ENCODE measurements at places on chromosomes 4 and X.
A peak's percentile ranks its signal among the peaks of the same experiment; 100 is the strongest.

DNA sequence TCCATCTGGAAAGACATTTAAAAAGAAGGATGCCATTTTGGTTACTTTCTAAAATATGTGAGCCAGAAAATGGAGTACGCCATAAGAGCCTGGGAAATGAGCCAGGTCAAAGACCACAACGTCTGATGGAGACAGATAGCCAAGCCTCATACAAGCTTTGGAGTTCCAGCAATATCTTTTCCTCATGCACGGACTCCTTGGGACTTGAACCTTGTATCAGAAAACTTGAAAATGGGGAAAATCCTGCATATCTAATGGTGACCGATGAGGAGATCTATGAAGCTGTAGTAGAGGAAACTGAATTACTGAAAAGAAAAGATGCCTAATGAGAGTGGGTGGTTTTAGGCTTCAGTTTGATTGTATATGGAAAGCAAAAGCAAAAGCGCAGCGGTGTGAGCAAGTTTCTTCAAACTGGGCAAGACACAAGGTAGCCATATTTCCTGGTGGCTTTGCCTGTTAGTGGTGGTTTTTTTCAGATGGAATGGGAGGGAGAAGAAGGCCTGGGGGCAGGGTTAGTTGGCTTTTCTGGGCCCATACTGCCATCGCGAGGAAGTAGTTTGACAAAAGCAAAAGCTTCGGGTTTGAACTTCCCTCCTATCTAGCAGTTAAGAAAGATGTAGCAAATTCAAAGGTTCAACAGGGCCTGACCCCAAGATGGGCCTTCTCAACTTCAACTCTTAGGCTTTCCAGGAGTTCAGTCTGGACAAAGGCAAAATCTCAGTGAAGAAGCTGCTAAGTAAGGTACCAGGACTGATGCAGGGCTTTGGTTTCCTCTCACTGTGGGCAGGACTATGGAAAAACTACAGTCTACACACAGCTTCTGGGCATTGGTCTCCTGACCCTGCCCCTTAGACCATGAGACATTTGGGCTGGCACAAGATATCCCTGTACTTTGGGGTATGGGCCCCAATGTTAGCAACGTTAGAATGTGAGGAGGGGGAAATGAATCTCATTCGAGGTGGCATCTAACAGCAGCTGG is 210.0 kb upstream of the STK26 start:
- DNase-seq: peak; percentile 77

DNA sequence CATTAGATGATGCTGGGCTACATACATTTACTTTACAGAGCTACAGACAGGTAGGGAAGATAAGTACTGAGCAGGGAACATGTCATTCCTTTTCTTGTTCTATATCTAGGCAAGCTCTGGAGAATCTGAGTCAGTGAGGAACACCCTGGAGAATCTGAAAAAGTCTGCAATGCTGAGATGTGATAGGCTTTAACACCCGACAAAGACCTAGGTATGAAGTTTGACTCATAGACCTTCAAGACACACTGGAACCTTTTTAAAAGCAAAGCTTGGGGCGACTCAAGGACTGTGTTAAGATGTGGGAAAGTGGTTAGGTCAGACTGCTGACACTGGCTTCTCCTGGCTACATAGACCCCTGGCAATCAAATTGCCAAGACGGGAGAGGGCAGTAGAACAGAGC is 42.8 kb downstream of the OSTC start:
- DNase-seq: no peak

DNA sequence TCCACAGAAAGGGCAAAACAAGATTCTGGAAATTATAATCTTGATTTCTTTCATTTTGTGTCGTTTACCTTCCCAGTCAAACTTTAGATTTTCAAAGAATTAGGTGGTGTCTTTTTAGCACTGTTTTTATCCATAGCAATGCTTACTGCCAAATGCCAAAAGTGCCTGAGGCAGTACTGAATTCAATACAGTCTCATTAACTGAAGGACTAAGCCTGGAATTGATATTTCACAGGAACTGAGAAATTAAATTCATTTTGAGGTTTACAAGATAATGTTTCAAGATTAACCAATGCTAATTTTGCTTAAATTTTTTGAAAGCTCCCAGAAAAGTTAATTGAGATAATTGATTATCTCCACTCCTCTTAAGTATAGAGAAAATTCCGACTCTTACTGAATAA is 68.8 kb upstream of the ARHGAP24 start:
- no peak for DNase-seq

- peak; percentile 83 for DNase-seq
Measured at GRCh38 chr4:3387154-3387942, 54.4 kb upstream of the HGFAC start.

Measured in GM13977 (cell line).